SHP77 treated with DMSO at 0.1 percent for 48 hours (cell line): ENCODE measurements at places on chromosomes 7 and 10.

DNA sequence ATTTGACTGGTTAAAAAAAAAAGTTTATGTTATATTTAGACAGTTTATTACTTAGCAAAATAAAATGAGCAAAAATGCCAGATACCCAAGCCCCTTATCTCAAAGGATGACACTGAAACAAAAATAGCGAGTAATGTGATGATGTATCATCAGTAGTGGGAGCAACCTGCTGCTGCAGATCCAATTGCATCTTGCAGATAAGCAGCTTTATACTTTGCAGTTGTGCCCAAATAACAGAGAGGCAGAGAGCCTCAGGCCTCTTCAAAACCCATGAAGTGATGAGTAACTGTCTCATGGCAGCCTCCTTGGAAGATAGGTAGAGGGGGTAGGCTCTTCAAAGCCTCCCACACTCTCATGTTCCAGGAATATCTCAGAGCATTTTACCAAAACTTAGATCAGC is 468.2 kb upstream of the LRRTM3 start:
- no peak for DNase-seq

- no peak for DNase-seq
Observed at GRCh38 chr10:4780782-4781181, 45.2 kb upstream of the AKR1E2 start.

DNA sequence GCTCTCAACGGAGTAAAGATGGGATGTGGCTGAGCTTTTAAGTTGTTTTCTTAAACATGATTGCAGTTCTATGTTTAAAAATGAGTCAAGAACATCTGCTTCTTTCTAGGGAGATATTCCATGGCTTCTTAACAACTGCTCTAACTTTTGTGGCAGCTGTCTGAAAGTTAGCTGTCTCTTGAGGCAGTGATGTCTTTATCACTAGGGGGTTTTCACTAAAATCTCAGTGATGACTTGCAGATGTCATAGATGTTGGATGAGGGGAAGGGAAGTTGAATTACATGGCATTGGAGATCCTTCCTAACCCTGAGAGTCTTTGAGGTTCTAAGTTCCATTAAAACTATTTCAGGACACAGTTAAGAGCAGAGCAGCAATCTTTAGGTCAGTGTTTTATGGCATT is 43.5 kb downstream of the PRKG1 start:
- no peak for DNase-seq

GRCh38 chr7:100406767-100407166 is 21.7 kb downstream of the ZCWPW1 start:
- no peak for DNase-seq

DNA sequence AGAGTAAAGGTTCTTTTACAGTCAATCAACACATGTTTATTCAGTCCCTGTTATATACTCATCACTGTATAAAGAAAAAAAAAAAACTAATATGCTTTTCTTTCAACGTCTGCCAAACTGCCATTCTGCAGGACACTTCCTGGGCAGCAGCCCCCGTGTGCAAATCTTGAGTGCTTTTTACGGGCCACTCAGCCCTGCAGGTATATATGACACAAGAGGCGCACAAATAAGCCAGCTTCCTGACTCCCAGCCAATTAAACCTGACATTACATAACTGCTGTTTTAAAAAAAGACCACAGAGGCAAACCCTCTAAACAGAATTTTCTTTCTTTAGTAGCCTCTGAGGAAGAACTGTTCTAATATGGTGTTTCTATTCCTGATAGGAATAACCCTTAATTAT is 263.0 kb upstream of the NEBL start:
- no peak for DNase-seq

DNA sequence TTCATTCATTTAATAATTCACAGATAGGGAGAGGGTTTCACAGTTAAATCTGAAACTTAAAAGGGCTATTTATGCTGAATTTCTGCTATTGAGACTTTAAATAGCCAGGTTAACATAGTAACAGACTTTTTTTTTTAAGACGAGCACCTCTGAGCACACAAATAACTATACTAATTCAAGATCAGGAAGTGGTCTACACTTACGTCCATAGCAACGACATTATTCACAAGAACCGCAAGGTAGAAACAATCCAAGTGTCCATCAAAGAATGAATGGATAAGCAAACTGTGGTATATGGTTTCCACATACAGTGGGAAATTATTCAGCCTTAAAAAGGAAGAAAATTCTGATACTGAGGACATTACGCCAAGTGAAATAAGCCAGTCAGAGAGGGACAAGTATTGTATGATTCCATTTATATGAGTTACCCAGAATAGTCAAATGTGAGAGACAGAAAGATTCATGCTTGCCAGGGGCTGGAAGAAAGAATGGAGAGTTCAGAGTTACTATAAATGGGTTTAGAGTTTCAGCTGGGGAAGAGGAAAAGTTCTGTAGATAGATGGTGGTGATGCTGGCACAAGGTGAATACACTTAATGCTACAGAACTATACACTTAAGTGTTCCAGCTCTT is 140.3 kb upstream of the LAMB4 start:
- DNase-seq = no peak

GRCh38 chr10:97858001-97858439 is 8.4 kb downstream of the GOLGA7B start:
- DNase-seq = no peak

DNA sequence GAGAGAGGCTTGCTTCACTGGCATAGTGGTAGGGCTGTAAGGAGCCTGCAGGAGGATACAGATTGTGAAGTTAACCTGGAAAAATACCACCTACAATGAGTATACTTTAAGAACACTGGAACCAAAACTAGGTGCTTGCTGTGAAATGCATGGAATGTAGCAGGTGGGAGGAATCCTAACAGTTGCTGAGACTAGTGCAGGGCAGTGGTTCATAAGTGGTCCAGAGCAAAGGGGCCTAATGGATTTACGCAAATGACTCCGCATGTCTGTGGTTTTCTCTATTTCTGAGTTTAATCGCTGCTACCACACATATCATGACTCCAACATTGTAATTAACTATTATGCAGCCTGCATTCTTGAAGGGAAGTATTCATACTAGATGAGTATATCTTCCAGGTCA is 218.4 kb downstream of the CHRM2 start:
- DNase-seq = no peak

DNA sequence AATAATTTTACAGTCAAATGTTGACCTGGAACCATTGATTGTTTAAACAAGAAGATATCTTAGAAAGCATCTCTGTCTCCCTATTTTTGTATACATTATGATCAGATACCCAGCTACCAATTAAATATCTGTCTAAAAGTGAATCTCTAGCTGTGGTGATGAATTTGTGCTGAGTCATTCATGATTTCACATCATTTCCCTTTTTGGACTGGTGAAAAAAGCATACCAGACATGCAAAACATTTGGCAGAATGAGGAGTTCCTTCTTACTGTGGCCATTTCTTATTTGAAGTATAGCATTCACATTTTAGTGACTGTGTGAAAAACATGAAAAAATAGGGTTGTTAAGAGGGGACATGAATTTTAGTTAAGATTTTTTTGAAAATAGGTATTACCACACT is 98.0 kb upstream of the GATA3 start:
- DNase-seq = no peak

DNA sequence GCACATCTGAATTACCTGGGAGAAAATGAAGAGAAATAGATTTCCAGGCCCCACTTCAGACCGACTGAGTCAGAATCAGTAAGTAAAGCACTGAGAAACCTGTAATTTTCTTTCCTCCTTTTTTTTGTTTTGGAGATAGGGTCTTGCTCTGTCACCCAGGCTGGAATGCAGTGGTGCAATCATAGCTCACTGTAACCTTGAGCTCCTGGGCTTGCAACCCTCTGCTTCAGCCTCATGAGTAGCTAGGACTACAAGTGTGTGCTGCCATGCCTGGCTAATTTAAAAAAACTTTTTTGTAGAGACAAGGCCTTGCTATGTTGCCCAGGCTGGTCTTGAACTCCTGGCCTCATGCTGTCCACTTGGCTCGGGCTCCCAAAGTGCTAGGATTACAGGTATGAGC is 260.2 kb downstream of the STK31 start:
- no peak for DNase-seq

DNA sequence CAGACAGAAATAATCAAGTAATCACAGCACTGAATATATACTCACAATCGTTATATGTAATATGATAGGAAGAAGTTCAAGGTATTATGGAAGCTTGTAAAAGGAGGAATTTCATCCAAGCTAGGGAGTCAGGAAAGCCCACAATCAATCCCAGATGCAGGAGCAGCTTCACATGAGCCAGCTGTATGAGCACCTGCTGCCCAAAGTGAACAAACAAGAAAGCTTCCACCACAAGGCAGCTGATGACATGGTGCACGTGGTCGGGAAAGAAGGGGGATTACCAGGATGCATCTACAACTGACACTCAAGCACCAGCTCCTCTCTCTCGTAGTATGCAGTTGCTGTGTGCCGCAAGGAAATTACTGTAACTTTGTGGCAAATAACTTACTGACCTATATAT is 225.2 kb downstream of the XPNPEP1 start:
- peak; percentile 88 for DNase-seq

DNA sequence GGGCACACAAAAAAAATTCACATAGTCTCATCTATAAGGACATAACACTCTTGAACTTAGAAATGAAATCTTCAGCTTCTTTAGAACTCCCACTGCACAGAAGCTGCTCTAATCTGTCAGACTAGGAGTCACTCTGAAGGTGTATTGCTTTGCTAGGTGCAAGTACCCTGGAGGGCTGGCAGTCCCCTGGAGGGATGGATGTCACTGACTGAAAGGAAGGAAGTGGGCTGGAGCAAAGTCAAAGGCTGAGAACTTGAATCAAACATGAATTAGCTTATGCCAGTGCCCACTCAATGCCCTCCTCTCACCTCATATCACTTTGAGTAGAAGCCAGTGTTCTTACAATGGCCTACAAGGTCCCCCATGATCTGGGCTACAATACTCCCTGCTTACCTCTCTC is 140.3 kb upstream of the ANKRD1 start:
- no peak for DNase-seq

- DNase-seq = no peak
Observed at GRCh38 chr7:104431930-104432329, 103.5 kb downstream of the LHFPL3 start.

- DNase-seq = no peak
Observed at GRCh38 chr7:130361681-130362080, 17.1 kb downstream of the CPA5 start.

- DNase-seq = peak; percentile 91
Observed at GRCh38 chr7:126700807-126701604, 551.7 kb downstream of the GRM8 start.

DNA sequence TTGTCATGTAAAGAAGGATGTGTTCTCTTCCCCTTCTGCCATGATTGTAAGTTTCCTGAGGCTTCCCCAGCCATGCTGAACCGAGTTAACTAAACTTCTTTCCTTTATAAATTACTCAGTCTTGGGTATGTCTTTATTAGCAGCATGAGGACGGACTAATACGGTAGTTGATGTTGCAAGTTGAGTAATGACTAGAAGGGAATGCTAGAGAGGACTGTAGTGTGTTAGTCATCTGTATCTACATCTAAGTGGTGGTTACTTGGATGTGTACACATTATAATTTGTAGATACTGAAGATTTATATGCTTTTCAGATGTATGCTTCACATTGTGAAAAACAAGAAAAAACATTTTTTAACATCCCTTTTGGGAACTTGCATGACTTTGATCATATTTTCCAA is 244.6 kb downstream of the POLR1F start:
- DNase-seq = no peak

DNA sequence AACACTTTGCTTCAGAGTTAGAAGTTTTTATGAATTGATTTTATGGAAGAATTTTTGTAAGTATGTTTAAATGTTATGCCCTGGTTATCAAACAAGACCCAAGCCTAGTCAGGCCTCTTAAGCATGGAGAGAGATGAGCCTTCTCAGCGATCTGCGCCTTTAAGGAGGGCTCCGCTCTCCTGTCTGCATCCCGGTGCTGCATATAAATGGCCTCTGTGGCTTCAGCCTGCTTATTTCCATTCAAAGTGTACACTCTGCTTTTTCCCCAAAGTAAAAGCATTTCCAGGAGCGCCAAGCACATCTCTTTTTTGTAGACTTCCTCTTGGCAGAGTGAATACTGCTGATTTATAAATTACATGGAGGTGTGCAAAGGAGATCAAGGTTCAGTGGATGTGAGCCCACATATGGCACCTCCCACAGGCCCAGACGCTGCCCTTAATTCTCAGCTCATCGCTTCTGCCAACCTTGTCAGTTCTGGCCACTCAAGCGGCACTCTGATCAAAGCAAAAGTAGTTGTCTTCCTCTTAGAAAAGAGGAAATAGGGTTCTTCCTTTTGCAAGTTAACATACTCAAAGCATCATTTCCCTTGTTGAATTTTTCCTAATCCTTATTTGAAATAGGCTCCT is 70.0 kb upstream of the SFMBT2 start:
- no peak for DNase-seq

- no peak for DNase-seq
Observed at GRCh38 chr10:105359708-105360107, 718.6 kb downstream of the SORCS3 start.

DNA sequence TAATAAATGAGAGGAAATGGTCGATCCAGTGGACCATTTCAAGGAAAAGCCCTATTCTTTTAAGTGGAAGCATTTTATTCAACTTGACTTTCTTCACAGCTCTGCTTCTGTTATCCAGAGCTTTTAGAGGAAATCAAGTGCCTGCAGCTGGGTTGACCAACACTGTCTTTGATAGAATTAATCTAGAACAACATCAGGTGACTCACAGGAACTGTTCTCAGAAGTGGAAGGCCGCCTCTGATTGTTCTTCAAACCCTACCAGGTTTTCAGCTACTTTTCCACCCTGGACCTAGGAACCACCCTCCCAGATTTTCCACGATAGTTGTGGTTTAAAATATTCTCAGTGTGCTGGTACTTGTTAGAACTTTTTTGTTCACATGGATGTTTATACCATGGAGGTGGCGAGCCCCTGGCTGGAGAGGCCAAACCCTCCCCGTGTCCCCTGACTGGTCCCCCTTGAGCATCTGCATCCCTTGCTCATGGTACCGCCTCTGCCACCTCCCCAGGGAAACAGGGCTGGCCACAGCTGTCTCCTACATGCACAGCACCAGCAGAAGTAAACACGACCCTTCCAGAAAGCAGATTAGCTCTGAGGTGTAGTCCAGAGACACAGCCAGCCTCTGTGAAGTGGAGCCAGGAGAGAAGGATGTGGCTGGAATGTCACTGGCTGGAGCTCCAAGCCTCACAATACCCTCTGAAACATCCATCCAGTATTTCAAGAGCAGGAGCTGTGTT is 293.3 kb downstream of the USP6NL start:
- DNase-seq = no peak

GRCh38 chr10:13491747-13492360 is 37.0 kb downstream of the BEND7 start:
- no peak for DNase-seq

GRCh38 chr7:19963695-19964094 is 190.3 kb upstream of the TMEM196 start:
- no peak for DNase-seq
